NCI-H2171 (cell line): ENCODE measurements at places on chromosomes 5 and 9.
A peak's percentile ranks its signal among the peaks of the same experiment; 100 is the strongest.

DNA sequence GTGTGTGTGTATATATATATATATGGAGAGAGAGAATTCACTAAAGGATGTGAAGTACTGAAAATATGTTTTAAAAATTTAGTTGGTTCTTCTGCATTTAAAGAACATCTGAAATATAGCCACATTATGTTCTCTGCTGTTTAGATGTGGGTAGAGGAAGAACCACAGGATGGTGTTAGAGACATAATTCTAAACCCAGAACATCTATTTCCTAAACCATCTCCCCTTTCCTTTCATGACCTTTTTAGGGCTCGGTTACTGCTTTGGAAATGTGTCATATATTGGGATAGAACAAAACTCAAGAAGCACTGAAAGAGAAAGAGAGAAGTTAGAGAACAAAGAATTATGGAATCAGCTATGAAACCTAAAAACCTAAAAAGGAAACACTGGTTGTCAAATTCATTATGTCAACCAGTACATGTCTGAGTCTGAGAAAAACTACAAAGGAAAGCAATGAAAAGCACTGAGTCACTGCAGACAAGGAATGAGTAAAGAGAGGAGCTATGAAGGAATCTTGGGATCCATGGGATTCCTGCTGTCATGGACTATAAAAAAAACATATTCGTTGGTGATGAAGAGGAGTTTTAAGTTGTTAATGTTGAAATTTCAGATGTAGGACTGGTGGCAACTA is 28.4 kb downstream of the SLC12A2 start:
- no peak for DNase-seq

DNA sequence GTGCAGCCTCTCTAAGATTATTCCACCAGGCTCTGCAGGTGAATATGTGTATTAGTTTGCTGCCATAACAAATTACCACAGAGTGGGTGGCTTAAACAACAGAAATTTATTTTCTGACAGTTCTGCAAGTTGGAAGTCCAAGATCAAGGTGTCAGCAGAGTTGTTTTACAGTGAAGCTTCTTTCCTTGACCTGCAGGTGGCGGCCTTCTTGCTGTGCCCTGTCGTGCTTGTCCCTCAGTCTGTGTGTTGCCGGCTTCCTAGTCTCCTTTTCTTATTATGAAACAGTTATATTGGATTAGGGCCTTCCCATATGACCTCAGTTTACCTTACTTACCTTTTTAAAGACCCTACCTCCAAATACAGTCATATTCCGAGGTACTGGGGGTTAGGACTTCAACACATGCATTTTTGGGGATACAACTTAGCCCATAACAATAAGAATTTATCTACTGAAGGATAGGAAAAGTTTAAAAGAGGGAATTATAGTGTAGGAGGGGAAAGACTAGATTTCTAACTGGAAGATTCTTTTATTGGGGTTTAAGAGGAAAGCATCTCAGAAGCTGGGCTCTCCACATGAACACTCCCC is 97.4 kb downstream of the OSTF1 start:
- no peak for DNase-seq

GRCh38 chr5:53575831-53576230 is 15.4 kb downstream of the NDUFS4 start:
- DNase-seq, result no peak

GRCh38 chr9:84027201-84027600 is 46.6 kb downstream of the RMI1 start:
- DNase-seq, result no peak

- no peak for DNase-seq
Measured at GRCh38 chr9:95816716-95817115, 58.8 kb upstream of the ERCC6L2 start.

DNA sequence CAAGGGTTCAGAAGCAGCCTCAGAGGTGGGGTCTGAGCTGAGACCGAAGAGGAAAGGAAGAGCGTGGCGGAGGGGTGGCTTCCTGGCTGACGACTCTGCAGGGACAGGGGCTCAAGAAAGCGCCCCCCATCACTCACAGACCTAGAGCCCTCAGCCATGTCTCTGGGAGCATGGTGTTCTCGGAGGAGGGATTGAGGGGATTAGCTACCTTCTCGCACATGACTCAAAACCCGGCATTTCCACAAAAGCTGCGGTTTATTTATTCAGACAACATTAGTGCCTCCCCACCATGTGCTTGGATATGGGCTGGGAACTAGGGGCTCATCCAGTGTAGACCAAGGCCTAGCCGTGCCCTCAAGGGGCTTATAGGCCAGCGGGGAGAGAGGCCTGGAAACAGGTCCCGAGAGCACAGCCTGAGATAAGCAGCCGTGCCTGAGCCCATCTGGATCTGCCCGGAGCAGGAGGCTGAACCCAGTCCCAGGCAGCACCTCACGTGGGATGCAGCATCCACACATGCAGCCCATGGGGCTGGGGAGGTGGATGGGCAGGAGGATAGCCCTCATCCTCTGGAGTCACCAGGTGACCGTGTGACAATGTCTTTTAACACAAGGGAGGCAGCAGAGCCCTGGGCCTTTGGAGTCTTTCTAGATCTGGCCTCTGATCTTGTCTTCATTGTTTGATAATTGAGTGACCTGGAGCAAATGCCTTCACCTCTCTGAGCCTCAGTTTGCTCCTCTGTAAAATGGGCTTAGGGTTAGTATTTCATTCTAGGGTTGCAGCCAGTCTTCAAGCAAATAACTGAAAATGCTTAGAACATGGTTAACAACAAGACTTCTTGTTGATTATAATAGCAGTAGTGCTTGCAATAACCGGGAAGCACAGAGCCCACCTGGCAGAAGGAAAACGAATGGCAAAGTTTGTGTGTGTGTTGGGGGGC is 878 bp upstream of the HMCN2 start:
- DNase-seq, result no peak

DNA sequence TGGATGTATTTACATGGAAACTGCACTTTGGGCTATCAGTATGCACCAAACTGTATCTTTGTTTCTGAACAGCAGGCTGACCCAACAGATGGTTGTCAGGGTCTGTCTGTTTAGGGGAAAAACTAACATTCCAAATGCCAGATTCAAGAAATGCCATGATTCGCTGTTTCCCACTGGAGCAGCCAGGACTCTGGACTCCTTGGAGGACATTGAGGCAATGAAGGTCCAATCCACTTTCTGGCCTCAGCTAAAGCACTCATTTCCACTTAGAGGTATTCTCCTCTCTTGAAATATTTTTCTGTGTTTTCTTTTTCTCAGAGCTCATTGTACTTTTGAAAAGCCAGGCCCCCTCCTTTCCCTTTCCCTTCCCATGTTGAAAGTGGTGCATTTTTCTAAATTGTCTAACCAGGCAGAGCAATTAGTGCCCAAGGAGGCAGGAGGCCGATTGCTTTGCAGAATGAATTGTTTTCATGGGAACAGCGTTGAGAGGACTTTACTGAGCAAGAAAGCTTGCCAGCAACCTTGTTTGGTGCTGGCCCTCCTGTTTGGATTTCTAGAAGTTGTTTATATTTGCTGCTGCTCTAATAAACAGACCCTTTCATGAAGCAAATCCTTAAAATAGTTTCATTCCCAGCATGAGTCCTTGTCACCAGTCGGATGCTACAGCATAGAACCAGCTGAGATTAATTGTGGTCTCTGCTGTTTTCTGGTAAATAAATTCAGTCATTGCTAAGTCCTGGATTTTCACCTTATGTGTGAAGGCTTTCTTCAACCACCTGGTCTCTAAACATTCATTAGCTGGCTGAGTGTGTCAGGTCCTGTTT is 132.8 kb upstream of the TAF11L2 start:
- no peak for DNase-seq

GRCh38 chr9:114505187-114506081 is at the start of gene WHRN:
TSS of gene WHRN (minus strand) at chr9:114505473. CDS start at chr9:114504801, 672 bp downstream.
- DNase-seq, result peak; percentile 93

DNA sequence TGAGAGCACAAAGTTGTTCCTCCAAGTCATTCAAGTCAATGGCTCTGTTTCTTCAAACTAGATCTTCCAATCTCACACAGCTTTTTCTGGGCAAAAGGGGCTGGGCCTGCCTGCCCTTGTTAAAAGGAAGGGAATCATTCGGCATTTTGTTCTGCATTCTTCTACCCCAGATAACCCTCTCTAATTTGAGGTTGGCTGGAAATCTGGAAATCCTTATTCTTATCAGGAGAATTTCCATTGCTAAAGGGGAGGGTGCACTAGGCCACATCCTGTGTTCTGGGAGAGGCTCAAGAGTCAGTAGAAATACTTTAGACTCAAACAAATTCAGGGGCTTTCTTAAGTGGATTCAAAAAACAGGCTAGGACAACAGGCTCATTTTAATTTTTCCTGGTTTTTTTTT is 384.7 kb upstream of the ZNF462 start:
- DNase-seq, result no peak

DNA sequence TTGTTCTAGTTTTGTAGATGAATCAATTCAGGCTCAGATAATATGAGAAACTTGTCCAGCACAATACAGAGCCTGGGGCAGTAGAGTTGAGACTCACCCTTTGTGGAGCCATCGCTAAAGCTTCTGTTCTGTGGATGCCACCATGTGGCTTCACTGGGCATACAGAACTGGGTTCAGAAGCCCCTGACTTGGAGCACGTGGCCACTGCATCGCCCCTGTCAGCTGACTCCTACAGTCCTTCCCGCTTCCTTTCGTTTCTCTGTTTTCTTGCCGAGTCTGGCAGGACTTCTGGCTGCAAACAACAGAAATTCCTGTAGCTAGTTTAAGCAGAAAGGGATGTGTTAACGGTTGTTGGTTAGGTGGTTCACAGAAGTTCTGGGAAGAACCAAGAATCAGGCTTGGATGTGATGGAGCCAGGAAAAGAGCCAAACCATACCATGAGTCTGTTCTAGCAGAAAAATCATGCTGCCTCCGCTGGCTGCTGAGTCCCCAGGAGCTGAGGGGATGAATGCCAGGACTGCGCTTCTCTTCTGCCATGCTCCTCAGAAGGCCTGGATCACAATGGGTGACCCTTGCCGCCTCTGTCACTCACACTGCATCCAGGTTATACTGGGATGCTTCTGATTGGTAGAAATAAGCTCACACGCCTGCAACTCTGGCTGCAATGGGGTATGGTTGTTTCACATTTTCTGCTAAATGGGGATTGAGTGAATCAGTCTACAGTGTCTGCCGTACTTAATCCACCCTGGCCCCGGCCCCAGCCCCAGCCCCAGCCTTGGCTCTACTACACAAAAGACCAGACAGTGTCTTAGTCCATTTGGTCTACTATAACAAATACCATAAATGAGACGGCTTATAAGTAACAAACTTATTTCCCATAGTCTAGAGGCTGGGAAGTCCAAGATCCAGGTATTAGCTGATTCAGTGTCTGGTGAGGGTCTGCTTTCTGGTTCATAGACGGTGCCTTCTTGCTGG is 262.5 kb downstream of the GOLPH3 start:
- DNase-seq, result no peak

- DNase-seq, result no peak
Measured at GRCh38 chr9:86868616-86869015, 78.7 kb downstream of the GAS1 start.

DNA sequence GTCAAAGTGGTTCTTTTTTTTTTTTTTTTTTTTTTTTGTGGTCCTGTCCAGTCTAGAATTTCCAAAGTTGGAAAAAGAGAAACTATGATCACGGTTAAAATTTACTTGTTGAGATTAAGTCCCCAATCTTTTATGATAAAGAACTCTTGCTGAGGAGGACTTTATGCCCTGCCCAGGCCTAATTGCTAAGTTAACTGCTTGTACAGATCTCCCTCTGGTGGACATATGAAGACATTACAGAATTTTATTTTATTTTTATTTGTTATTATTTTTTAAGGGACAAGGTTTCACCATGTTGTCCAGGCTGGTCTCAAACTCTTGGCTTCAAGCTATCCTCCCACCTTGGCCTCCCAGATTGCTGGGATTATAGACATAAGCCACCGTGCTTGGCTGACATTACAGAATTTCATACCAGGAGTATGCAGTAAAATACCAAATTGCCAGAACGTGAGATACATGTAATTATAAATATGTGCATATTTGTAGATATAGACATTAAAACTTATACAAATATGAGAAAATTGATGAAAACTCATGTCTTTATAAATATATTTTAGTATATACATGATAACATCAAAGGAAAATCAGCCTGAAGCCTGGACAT is 91.2 kb downstream of the RFK start:
- DNase-seq, result peak; percentile 9

DNA sequence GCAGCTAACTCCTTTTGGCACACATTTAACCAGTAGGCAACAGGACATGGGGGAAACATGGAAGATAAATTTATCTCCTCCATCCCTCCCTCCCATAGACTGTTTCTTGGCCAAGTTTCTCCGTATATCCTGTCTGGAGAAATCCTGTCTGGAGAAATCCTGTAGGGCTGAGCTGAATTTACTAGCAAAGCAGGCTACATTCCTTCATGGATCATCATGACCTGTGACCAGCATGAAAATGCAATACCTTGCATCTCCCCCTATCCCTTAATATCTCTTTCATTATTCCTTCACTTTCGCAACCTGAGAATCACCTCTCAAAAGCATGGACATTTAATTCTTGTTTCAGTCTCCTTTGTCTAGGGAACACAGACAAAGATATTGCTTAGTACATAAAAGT is 379.1 kb downstream of the PSAT1 start:
- no peak for DNase-seq

- DNase-seq, result no peak
Measured at GRCh38 chr9:79800578-79800977, 228.8 kb downstream of the TLE4 start.

- DNase-seq, result no peak
Measured at GRCh38 chr5:55290991-55291390, 16.5 kb downstream of the DHX29 start.

DNA sequence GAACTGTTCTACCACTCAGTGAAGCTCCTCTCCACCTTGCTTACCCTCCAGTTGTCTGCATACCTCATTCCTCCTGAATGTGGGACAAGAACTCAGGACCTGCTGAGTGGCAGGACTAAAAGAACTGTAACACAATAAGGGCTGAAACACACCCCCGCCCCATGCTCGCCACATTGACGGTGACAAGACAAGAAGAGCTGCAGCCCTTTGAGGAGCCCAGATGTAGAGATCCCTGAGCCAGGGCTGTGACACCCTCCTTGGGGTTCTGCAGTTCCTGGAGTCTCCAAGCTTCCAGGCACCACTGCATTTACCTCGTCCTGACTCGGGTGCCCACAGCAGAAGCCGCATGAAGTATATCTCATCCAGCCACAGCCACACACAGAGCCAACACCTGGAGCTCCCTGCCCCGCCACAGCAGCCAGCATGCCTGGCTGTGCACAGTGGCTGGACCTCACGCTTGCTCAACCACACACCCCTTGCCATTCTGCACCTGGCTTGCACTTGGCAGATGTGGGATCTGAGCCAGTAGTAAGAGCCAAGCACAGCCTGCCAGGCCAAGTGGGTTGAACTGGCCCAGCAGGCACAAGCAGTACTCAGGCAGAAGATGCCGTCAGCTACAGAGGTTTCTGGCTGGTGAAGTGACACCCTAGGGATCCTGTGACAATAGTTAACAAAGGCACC is 166.1 kb downstream of the RNF180 start:
- no peak for DNase-seq

- DNase-seq, result no peak
Measured at GRCh38 chr9:18903450-18903849, 129.6 kb downstream of the SAXO1 start.

DNA sequence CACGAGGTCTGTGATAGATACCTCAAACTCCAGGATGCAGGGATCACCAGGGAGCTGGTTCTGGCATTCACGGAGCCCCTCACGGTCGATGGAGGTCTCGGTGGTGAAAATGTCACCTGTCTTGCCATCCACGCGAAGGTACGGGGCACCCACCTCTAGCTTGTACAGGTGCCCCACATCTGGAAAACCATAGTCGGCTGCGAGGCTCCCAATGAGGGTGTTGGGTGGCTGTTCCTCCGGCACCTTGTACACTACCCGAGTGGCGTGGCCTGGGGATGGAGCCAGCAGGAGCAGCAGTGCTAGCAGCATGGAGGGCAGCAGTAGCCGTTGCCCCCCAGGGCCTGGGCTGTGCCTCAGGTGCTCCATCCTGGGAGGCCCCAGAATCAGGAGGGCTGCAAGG is 9.2 kb downstream of the PCDH1 start:
- DNase-seq, result no peak
